ENCODE measurements at places on chromosomes 12 and 14.

- DNase-seq = no peak
Measured at GRCh38 chr12:76311796-76312195, 36.4 kb downstream of the BBS10 start.

DNA sequence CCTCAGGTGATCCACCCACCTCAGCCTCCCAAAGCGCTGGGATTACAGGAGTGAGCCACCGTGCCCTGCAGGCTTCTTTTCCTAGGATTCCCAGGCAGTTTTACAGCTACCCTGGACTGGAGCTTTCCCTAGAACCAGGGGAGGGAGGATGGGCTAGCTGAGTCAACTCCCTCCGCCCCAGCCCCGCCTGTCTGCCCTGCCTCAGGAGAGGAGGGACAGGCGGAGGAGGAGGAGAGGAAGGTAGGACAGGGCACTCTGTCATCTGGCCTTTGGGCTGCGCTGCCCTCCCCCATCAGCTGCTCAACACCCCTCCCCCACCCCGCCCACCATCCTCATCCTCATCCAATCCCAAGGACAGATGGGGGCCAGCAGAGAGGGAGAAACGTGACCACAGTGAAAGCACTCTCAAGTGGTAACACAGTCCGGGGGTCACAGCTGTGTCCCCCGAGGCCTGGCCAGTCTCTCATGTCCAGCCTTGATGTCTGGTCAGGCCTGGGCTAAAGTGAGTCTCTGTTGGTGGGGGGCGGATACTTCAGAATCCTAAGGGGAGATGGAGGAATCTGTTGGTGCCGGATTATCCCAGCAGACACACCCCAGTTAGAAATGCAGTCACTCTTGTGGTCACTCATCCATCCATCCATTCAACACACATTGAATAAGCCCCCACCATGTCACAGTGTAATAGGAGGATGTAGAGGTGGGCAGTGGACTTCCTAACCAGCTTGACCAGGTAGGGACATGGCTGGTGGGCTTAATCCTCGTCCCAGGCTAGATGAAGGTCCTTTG, 12.3 kb downstream of the FIGNL2 start:
- DNase-seq = no peak

GRCh38 chr14:46480817-46481216, 170.8 kb downstream of the RPL10L start:
- no peak for DNase-seq

GRCh38 chr14:92866901-92867865, 55.8 kb upstream of the CHGA start:
- DNase-seq = no peak

- DNase-seq = no peak
Measured at GRCh38 chr12:79183926-79184325, 319.4 kb downstream of the SYT1 start.

DNA sequence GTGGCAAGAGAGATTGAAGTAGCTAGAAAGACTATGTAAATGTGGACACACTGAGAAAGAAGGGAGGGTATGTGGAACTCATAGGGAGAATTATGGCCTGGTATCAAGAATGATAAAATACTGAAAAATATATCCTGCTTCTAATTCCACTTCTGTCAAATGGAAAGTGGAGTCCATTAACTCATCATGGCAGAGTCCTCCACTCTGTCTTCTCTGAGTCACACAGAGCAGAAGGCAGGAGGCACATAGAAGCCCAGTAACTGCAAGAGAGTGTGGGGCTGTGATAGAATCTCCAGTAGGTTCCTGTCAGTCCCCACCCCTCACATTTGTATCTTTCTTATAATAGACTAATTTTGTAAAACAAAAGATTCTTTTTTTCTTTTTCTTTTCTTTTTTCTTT, 223.7 kb downstream of the AKAP6 start:
- no peak for DNase-seq

- DNase-seq = no peak
Measured at GRCh38 chr12:1256285-1256684, 265.3 kb downstream of the ERC1 start.

DNA sequence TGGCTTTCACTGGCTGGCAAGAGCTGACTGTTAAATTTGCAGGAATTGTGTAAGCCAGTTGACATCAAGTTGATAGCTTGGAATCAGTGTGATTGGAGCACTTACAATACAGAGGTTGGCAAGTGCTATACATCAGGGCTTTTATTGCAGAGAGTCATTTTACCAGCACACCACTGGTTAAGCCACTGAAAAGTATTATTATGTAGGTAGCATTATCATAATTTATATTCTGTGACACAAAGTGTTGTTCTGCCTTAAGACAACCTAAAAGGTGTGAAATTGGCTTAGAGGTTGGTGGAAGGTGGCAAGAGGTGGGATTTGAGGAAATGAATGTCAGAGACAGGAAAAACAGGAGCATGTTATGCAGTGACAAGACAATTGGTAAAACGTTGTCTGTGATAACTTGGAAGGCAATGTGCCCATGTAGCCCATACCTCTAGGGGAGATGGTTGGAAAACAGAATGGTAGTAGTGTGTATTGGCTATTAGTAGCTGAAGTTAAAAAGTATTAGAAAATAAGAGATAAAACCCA, 172.9 kb upstream of the PRICKLE1 start:
- no peak for DNase-seq

- DNase-seq = no peak
Measured at GRCh38 chr14:91061056-91061887, 831 bp upstream of the RPS6KA5 start.

DNA sequence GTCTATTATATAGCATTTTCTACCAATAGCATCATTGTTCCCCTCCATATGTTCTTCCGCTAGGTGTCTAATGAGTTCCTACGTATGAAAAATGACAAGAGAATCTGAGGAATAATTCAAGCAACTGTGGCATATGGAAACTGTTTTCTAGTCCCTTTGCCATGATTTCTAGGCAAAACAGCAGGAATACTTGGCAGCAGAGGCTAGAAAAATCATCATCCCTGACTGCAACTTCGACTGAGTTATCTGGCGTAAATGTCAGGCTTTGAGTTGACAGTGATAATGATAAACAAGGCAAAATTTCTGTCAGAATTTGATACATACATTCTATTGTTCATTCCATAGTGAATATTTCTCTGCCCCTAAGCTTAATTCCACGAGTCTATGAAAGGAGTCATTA, 572.8 kb upstream of the USP15 start:
- DNase-seq = no peak

DNA sequence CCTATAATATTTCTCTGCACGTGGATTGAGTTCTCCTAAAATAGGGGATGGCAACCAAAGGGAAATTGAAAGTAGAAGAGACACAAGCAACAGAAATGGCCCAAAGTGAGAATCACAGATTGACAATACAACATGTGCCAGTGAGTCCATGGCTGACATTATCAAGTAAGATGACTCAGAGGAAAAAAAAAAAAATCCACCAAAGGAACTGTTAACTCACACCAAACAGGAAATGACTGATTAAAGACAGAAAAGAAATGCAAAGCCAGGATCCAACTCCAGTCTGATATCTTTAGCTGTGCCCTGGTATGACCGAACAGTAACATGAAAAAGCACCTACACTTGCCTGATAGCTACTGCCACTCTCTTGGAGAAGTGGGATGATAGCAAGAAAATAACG, 485.0 kb downstream of the PRKD1 start:
- DNase-seq = no peak

GRCh38 chr12:57233357-57234232, 4.1 kb downstream of the SHMT2 start:
- DNase-seq = no peak

DNA sequence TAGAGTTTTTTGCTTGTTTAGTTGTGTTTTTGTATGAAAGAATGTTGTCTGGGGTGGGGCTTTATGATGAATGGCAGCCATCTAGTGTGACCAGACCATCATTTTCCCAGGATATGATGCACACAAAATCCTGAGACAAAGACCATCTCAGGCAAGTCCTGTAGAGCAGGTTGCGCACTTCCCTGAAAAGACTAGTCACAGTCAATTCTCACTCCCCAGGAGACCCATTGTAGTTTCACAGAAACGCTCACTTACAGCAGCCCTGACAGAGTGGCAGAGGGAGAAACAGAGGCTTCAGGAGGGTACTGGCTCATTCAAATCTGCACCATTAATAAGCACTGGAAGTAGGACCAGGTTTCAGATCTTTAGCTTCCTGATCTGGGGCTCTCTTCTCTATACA, 183.2 kb downstream of the TMEM117 start:
- no peak for DNase-seq

DNA sequence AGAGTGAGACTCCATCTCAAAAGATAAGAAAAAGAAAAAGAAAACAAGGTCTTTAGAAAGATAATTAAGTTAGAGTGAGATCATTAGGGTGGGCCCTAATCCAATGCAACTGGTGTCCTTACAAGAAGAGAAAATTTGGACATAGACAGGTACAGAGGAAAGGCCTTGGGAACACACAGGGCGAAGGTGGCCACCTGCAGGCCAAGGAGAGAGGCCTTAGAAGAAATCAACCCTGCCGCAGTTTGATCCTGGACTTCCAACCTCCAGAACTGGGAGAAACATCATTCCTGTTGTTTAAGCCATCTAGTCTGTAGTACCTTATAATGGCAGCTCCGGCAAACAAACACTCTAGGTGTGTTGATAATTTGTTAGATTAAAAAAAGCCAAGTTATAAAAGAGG, 491.9 kb downstream of the MED13L start:
- no peak for DNase-seq

- DNase-seq = no peak
Measured at GRCh38 chr14:48814562-48814961, 771.6 kb downstream of the RPS29 start.

- no peak for DNase-seq
Measured at GRCh38 chr12:54019091-54019811, 9.0 kb upstream of the HOXC6 start.

- DNase-seq = no peak
Measured at GRCh38 chr12:15910468-15910863, 666 bp upstream of the DERA start.

DNA sequence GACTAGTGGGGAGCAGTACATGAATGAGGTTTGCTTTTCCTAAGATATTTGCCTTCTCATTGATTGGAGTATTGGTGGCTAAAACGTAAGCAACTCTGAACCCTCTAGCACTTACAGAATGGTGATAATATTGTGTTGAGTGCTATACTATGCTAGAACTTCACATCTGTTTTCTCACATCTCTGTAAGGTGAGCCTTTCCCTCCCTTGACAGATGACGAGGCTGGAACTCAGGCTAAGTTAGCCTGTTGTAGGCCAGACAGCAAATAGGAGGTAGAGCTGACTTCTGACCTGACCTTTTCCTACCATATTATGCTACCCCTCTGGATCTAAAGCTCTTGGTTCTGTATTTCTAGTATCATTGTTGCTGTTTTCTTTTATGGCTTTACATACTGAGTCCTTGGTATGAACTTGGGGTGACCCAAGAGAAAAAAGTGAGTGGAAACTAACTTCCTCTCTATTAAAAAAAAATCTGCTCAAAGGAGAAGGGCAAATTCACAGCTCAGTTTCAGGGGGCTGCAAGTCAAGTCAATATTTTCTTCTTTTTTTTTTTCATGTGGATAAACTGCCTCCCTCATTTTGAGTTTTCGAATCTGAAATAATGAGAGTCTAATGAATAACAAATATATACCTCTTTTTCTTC, 85.9 kb downstream of the CRADD start:
- DNase-seq = no peak

- no peak for DNase-seq
Measured at GRCh38 chr14:57797160-57797559, 68.7 kb downstream of the SLC35F4 start.

- DNase-seq = no peak
Measured at GRCh38 chr14:63438065-63438757, 105.0 kb downstream of the PPP2R5E start.

DNA sequence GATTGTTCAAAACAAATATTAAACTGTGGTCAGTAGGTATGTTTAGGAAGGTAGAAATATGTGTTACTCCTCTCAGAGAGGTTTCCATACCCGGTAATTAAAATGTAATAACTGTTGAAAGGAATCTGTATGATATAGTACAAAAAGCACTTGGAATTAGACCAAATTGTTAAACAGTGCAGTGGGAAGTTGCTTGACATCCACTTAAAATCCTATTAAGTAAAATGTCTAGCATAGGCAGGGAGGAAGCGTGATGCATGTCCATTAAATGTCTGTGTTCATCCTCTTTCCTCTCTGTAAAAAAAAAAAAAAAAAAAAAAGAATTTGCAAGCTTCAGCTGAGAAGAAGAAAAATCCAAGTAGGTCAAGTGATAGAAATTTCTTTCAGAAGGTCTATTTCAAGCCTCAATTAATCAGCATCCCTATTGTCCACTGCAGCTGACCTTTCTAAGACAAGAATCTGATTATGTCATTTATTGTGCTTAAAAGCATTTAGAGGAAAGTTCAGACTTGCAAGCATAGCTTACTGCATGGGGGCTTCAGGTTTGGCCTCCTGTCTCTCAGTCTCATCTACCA, 265.6 kb upstream of the RGS6 start:
- no peak for DNase-seq

DNA sequence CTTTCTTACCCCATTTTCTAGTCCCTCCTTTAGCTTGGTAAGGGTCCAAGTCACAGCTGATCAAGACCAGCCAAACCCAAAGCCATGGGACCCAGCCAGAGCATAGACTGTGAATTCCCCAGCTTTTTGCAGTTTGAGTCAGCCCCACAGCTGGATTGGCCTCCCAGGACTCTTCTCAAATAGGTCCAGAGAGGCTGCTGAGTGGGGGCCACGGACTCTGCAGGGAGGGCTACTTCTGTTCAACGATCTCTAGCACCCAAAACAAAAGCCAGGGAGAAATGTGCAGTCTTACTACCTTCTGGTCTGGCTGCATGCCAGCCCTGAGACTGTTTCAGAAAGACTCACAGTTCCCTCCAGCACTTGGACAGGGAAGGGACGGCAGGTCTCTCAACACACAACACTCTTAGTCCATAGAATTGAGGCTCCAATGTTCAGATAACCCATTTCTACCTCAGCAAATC, 1.6 kb downstream of the VDR start:
- no peak for DNase-seq

DNA sequence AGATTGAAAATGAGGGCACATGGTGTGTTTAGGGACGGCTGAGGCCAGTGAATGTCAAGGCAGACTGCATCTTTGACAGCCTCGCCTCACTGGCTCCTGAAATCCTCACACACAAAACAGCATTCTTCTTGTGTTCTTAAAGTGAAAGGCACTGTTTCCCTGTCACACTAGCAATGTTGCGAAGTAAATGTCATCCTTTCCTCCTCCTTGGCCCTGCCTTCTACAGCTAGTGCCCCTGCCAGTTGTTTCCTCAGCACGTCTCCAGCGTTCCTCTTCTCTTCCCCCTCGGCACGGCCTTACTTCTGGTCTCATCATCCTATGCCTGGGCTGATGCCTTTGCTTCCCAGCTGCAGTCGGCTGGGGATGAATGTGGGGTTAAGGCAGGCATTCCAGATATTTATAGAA, 129.4 kb upstream of the DNM1L start:
- DNase-seq = no peak

All from activated gamma-delta T cell treated with anti-CD3 and anti-CD28 coated beads, Interleukin-2, amount 50 U/mL, for 16 hours (primary cell).